Central memory CD4-positive, alpha-beta T cell (primary cell): ENCODE measurements at places on chromosomes 6 and 20.

GRCh38 chr6:43402820-43403219 lies 24.5 kb upstream of the ABCC10 start:
- no peak for DNase-seq

DNA sequence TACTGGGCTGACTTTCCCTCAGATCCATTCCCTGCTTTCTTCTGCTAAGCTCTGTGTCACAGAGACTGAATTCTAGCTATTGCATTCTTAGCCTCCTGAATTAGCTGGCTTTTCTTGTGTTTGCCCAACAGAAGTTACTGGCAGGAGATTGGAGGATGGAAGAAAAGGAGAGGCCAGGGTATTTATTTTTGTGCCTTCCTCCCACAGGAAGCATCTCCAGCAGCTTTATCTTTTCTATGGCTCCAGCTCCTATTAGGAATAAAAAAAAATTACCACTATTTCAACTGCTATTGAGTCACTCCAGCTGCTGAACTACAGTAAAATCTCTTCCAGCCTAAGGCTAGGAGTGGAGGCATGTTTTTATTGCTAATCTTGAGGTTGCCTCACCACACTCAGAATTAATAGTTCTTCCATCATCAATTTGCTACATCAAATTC lies 492.4 kb downstream of the RFPL4B start:
- no peak for DNase-seq

GRCh38 chr20:3727401-3728021 lies 5.0 kb upstream of the HSPA12B start:
- DNase-seq: no peak

DNA sequence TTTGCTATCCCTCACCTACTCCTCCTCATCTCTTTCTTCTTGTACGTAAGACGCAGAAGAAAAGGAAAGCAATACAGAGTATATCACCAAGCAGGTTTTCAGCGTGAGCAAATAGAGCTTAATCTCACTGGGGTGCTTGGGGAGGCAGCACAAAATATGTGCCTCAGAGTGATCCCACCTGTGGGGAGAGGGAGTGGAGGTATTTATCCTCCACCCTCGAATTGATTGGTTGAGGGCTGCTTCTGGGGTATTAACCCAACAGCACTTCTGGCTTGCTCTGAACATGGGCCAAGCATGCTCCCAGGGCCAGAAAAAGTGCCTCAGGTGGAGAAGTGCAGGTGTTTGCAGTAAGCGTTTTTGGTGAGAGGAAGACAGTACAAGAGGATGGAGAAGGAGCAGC lies 78.5 kb upstream of the EYA2 start:
- DNase-seq: no peak

GRCh38 chr20:45154183-45154582 lies 20.5 kb upstream of the PI3 start:
- DNase-seq: no peak

GRCh38 chr6:72954716-72955115 lies 270.6 kb downstream of the KHDC1L start:
- no peak for DNase-seq

GRCh38 chr20:5570452-5570851 lies 179.7 kb upstream of the SHLD1 start:
- DNase-seq: no peak

DNA sequence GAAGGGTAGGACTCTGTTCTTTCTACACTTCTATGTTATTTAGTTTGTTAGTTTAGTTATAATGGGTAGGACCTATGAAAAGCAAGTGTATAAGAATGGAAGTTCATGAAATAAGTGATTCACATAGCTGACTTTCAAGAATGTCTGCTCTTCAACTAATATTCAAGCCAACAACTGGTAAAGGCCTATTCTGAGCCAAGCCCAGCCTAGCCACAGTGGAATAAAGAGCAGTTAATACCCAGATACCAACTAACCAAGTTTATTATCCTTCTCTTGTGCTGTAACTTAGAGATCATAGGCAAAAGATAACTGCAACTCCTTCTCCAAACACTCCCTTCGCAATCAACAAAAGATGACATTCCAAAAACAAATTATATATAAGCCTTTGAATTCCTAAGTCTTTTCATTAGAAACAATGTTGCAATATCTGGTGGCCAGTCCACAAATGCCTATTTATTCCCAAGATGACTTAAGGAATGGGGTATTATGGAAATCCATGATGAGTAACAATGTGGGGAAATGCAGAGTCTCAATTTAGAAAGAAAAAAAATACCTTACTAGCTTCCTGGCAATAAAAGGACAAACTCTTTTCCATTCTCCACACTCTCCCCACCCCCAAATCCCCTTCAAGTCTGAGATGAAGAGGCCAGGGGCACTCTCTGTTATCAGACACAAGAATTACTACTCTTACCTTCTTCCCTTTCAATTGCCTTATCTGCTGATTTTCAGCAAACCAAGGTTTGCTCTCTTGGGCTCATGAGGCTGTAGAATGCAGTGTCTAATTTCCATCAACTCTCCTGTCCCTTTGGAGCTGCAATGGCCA lies 27.4 kb downstream of the BTBD9 start:
- no peak for DNase-seq

- no peak for DNase-seq
Measured at GRCh38 chr20:48898896-48899530, 22.5 kb upstream of the ARFGEF2 start.

- no peak for DNase-seq
Measured at GRCh38 chr20:6140947-6141346, 18.1 kb upstream of the FERMT1 start.
